ENCODE measurements at places on chromosomes 11 and 22. TPM values are rescaled to one million over a fixed set of nuclear protein-coding genes. Genes with fewer than 3 reads are reported as not detected.

MPEG1 gene
- 5.3 TPM for total RNA-seq

OR1S2 gene
- total RNA-seq: not detected

- no peak overlapping the region for H3K27ac ChIP-seq
- H3K4me1 ChIP-seq: no peaks in the 10 kb centered on the region
- H3K4me3 ChIP-seq: no peak overlapping the region
- H3K27me3 ChIP-seq: no peaks in the 10 kb centered on the region
These were observed 8.4 kb downstream of the LRRC4C start for GRCh38 chr11:41451011-41451410.

- H3K27me3 ChIP-seq: no peaks in the 10 kb centered on the region
- no peaks in the 10 kb centered on the region for H3K4me1 ChIP-seq
- H3K27ac ChIP-seq: no peak overlapping the region
These were observed 27.6 kb upstream of the APLP2 start for GRCh38 chr11:130042093-130042591.

DNA sequence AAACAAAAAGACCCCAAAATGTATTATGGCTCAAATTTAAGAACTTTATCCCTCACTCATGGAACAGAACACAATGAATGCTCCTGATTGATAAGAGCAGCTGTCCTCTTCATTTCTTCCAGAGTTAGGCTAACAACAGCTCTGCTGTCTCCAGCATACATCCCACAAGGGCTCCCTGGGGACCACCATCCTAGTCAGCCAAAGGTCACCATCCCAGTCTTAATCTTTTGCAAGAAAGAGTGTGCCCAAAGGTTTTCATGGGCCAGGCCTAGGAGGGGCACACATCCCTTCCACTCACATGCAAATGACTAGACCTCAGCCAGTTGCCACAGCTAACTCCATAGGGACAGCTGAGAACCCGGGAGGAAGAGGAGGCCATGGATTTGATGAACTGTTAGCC is 555.3 kb downstream of the BUD13 start:
- H3K4me1 ChIP-seq: no peaks in the 10 kb centered on the region
- no peaks in the 10 kb centered on the region for H3K27me3 ChIP-seq
- H3K36me3 ChIP-seq: no peaks in the 10 kb centered on the region
- H3K27ac ChIP-seq: no peak overlapping the region
- DNase-seq: no peak
- no peak overlapping the region for H3K4me3 ChIP-seq

GRCh38 chr11:131897956-131898355 is 527.5 kb downstream of the NTM start:
- no peak overlapping the region for H3K27ac ChIP-seq
- no peaks in the 10 kb centered on the region for H3K27me3 ChIP-seq
- no peak for DNase-seq
- H3K36me3 ChIP-seq: no peaks in the 10 kb centered on the region
- no peaks in the 10 kb centered on the region for H3K4me1 ChIP-seq

GRCh38 chr11:22555881-22556280 is 69.7 kb downstream of the FANCF start:
- no peak overlapping the region for H3K4me3 ChIP-seq
- H3K27me3 ChIP-seq: no peaks in the 10 kb centered on the region
- H3K4me1 ChIP-seq: no peaks in the 10 kb centered on the region
- H3K36me3 ChIP-seq: no peaks in the 10 kb centered on the region
- no peak for DNase-seq
- H3K27ac ChIP-seq: no peak overlapping the region

Data from stomach (tissue), 19 donors.